ENCODE measurements at places on chromosomes 7 and 10. TPM values are rescaled to one million over a fixed set of nuclear protein-coding genes. Genes with fewer than 3 reads are reported as not detected.

ZNF800 gene
- total RNA-seq: 51.0 TPM

DNA sequence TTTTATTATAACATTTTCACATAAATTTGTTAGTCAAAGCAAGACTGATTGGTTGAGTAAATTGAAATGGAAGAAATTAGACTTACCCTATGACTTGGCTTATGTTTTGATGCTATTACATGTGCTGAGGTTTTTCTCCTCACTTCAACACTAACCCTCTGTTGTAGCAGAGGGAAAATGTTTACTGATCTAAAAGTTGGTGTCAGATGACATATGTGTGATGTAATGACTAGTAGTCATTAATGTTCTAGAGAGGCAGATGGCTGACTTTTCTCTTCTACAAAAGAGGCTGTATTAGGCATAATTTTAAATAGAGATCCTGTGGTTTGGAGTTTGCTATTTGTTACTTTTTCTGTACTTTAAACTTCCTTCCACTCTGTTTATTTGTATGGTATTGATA is 266.0 kb downstream of the BBS9 start:
- no peak for DNase-seq

GRCh38 chr10:71237843-71238623 is 25.7 kb downstream of the UNC5B start:
- DNase-seq: no peak

- DNase-seq: peak; percentile 83
These were observed 155.5 kb upstream of the LYZL2 start for GRCh38 chr10:30784897-30785605.

DNA sequence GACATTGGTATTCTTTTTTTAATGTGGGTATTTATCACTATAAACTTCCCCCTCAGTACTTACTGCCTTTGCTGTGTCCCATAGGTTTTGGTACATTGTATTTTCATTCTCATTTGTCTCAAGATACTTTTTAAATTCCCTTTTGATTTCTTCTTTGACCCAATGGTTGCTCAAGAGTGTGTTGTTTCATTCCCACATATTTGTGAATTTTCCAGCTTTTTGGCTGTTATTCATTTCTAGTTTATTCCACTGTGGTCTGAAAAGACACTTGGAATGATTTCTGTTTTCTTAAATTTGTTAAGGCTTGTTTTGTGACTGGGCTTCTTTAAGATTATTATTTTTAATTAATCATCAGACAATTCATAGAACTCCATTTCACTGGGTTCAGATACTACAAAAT is 105.0 kb downstream of the EPC1 start:
- DNase-seq: no peak

All from occipital lobe (tissue), 3 donors.